ENCODE measurements at places on chromosomes 6 and 20. TPM values are rescaled to one million over a fixed set of nuclear protein-coding genes. Genes with fewer than 3 reads are reported as not detected.

GRCh38 chr6:76803038-76803580 lies 660.2 kb downstream of the HTR1B start:
- DNase-seq = no peak

GRCh38 chr6:24788031-24788665 lies 10.6 kb downstream of the ARMH2 start:
- no peak for DNase-seq

DNA sequence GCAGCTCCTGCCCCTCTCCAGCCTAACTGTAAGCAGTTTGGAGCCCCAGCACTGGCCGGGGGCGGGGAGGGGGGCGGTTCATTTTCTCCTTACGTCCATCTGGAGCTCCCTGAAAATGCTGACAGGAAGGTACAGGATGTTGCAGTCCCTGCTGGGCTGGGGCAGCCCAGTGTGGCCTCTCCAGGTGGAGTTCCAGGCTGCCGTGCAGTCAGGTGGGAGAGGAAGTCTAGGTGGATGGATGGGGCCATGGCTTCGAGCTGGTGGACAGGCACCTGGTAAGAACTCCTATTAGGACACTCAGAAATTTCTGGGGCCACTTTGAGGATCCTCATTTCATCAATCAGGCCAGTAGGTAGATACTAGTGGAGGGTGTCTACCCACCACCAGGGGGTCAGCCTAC lies 295.2 kb downstream of the CDH26 start:
- no peak for DNase-seq

- DNase-seq = no peak
These were observed 14.4 kb upstream of the FAM217A start for GRCh38 chr6:4093288-4093687.

DNA sequence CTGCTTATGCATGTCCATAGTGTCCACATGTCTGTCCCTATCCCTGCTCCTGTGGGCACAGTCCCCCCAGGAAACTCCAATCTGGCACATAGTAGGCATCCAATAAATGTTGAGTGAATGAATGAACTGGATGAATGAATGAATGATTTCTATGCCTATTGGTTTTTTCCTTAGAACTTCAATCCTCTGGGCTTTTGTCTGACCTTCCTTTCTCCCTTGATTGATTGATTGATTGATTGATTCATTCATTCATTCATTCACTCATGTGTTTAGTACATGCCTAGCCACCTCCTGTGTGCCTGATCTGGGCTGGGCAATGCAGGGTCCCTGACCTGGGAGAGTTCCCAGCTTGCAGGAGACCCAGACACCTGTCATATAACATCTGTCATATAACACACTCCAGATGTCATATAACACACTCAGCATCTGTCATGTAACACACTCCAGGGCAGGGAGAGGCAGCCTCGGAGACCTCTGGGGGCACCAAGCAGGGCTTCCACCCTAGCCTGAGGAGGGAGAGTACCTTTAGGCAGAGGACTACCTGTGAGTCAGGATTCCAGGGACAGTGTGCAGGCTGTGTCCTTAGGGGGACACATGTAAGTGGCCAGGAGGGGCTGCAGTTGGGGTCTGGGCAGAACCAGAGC lies 17.9 kb downstream of the VSTM2L start:
- no peak for DNase-seq

DNA sequence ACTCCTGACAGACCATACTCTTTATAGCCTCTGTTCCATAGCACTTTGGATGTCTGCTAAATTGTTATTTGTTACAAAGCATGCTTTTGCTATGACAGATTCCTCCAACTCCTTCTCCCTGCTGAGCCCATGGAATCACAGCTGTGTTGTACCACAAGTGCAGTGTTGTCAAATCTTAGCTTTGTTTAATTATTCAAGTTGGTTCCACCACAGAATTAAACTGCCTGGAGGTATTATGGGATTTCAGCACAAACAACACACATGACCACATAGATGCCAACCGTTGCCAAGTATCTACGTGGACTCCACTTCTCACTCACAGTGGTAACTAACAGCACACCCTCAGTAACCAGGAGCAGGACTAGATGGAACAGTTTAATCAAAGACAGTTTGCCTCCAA lies 32.7 kb upstream of the MARCKS start:
- no peak for DNase-seq

The CLIC5 gene
- 2.4 TPM for polyA plus RNA-seq

The DEFB124 gene
- polyA plus RNA-seq = 0.52 TPM

The RFX6 gene
- polyA plus RNA-seq = 0.06 TPM
